ENCODE measurements at places on chromosomes 11 and 22.

- no peak for DNase-seq
These were observed 3.9 kb upstream of the SLC22A8 start for GRCh38 chr11:63019506-63019905.

GRCh38 chr22:48485149-48486133 lies 1342.2 kb downstream of the BRD1 start:
- DNase-seq: no peak

- DNase-seq: no peak
These were observed 125.0 kb downstream of the UVRAG start for GRCh38 chr11:75939992-75940391.

DNA sequence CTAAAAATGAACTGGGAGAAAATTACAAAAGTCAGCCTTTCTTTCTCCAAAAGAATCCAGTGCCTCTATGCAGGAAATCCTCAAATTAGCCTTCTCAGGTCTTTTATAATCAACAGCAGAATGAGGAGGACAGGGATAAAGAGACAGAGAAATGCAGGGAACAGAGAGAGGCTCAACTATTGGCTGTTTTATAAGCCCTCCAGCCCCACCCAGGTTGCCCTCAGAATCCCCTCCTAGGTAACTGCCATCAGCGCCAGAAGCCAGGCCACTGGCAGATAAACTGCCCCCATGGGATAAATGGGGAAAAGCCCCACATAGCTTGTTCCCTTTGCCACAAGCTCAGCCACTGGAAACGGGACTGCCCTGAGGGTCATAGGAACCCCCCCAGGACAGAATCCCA lies 10.9 kb upstream of the HMOX1 start:
- no peak for DNase-seq

All from activated T-cell treated with anti-CD3 and anti-CD28 coated beads for 48 hours (primary cell).